ENCODE measurements at places on chromosomes 1 and 21. TPM values are rescaled to one million over a fixed set of nuclear protein-coding genes. Genes with fewer than 3 reads are reported as not detected.

UBE2U gene
- not detected for total RNA-seq

GRCh38 chr1:60160141-60160540 is 86.6 kb upstream of the C1orf87 start:
- no peak overlapping the region for H3K4me3 ChIP-seq
- H3K4me1 ChIP-seq: no peaks in the 10 kb centered on the region
- DNase-seq: no peak

GRCh38 chr1:179425186-179425585 is 59.4 kb downstream of the AXDND1 start:
- no peak overlapping the region for H3K4me3 ChIP-seq
- no peaks in the 10 kb centered on the region for H3K4me1 ChIP-seq
- H3K27ac ChIP-seq: no peak overlapping the region
- H3K36me3 ChIP-seq: no peaks in the 10 kb centered on the region
- DNase-seq: no peak

DNA sequence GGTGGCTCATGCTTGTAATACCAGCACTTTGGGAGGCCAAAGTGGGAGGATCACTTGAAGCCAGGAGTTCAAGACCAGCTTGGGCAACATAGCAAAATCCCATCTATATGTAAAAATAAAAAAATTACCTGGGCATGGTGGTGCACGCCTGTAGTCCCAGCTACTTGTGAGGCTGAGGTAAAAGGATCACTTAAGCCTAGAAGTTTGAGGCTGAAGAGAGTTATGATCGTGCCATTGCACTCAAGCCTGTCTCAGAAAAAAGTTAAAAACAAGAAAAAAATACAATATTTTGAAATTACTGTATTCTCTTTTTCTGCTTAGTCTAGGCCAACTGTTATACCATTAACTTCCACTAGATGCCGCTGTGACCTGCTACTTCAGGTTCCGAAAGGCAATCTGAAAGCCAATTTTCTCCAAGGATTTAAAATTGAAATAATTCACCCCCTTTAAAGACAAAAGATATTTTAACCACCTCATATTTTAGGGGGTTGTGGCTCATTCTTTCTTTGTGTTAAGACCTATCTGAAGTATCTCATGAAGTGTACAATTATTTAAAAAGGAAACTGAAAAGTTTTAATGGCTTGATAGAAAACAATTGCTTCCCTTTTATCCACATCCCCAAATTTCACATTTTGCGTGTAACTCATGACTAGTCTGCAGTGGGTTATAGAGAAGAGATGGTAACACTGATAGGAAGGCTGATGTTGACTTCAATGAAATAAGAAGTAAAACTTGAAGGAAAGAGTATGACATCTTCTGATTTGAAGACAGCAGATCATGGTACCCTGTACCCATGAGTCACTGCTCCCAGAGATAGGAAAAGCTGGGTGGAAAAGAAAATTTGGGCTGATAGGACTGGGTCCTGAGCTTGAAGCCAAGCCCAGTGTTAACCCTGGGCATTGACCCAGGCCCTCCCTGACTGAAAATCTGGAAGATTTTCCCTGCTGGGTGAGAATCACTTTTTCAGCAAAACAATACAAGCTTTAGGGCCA is 24.4 kb upstream of the CLDN14 start:
- DNase-seq: no peak
- no peaks in the 10 kb centered on the region for H3K36me3 ChIP-seq
- H3K27ac ChIP-seq: no peak overlapping the region
- H3K27me3 ChIP-seq: no peaks in the 10 kb centered on the region

MPZ gene
- 2.8 TPM for total RNA-seq
